ENCODE measurements at places on chromosomes 13 and 19. TPM values are rescaled to one million over a fixed set of nuclear protein-coding genes. Genes with fewer than 3 reads are reported as not detected.

DNA sequence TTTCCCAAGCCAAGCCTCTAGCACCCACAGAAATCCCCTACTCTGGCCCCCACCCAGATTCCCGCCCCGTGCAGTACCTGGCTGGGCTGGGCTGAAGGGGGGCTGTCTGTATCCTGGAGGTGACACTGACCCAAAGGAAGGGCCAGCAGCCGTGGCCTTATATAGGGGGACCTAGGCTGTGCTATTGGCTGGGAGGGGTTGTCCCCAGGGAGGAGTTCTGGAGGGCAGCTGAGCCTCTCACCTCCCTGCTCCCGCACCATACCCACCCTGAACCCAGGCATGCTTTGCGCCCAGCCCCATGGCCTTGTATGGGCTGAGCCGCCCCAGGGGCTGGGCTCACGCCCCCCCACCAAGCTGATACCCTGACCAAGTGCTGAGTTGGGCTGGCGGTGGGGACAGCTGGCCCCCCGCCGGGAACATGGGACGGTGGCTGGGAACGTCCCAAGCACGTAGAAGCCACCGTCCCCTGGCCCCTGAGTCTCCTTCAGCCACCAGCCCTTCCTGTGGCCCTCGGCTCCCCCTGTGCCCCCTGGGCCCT is at the start of gene CKM:
CKM (minus strand) TSS at position 132 of the 538 bp plus-strand sequence. CDS start 3,162 bp downstream, outside the sequence.
- DNase-seq: no peak

Gene NOTCH3
- 165 TPM for total RNA-seq

Gene LILRB4
- total RNA-seq: 8.7 TPM

Gene CEACAM20
- total RNA-seq: not detected

Gene FLT3
- 0.38 TPM for total RNA-seq

Gene PRR12
- 18.8 TPM for total RNA-seq

GRCh38 chr19:8569066-8569771 is 8.0 kb downstream of the MYO1F start:
- no peak for DNase-seq

DNA sequence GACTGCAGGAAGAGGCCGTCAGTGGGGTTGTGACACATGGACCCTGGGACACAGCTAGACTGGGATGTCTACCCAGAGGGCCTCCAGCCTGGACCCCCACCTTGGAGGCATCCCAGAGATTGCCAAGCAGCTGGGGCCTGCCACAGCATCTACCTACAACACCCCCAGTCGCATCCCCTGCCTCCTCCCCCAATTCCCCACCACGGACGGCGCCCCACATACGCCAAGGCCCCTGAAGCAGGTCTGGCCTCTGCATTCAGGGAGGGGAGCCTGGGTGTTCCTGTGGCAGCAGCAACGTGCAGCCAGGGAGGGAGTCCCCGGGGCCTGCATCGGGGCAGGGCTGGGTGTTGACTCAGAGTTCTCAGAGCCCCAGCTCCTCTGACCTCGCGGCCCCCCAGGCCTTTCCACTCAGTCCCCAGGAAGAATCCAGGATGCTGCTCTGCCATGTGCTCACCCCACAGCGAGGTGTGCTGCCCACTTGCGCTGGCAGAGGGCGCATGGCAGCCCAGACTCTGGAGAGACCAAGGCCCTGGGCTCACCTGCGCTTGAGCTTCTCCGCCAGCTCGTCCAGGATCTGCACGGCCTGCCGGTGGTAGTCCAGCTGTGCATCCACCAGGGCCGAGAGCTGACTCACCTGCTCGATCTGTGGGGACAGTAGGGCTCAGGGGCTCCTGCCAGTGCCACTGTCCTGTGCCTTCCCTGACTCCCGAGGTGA is 19.6 kb downstream of the MPND start:
- DNase-seq: no peak

DNA sequence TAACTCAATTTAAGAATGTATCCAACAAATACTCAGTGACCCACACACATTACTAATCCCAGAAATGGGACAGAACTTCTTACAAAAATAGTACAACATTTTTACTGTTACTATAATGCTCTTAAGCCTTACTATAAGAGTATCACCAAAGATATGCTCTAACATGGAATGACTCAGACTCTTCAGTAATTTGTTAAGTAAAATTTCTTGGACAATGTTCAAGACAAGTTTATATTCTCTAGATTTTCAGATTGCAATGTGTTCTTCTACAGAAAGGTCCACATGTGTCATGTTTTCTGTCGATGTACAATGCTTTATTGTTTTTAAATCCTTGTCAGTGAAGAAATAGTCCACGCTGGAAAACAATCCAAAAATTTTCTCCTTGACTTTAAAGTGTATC is 66.3 kb upstream of the RFXAP start:
- DNase-seq: no peak

- DNase-seq: peak; percentile 92
Measured at GRCh38 chr13:29523199-29523961, 72.1 kb downstream of the SLC7A1 start.

Gene ZNF677
- total RNA-seq: 19.0 TPM

Gene MYO16
- 0.43 TPM for total RNA-seq

Gene ETV2
- total RNA-seq: 0.81 TPM

Gene PSG4
- not detected for total RNA-seq

DNA sequence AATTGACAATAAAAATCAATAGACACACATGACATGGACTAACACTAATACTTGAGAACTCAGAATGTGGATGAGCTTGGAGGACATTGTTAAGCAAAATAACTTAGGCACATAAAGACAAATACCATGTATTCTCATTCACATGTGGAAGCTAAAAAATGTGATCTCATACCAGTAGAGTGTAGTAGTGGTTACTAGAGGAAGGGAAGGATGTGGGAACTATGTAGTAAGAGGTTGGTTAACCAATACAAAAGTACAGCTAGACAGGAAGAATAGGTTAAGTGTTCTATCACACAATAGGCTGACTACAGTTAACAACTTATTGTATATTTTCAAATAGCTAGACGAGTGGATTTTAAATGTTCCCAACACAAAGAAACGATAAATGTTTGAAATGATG is 415.8 kb upstream of the KLF12 start:
- no peak for DNase-seq

DNA sequence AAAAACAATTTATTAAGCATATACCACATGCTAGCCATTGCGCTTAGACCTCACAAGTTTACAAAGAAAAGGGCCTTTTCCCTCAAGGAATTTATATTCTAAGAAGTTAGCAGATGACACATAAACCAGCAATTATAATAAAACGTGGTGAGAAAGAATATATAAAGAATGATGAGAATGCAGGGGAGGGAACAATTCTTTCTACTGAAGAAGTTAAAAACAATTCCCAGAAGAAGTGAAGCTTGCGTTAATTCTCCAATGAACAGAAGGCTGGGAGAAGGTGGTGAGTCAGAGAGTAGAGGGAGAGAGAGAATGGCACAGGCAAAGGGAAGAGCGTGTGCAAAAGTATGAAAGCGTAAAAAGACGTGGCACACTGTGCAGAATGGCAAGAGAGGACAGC is 69.5 kb upstream of the ZDHHC20 start:
- no peak for DNase-seq

- no peak for DNase-seq
Measured at GRCh38 chr13:71242201-71242600, 624.8 kb downstream of the DACH1 start.

Gene FBN3
- not detected for total RNA-seq

- no peak for DNase-seq
Measured at GRCh38 chr13:104315606-104316005, 1249.4 kb upstream of the SLC10A2 start.

Gene NALCN
- total RNA-seq: 18.9 TPM

Gene MKNK2
- total RNA-seq: 99.6 TPM

Gene CEACAM16
- not detected for total RNA-seq

- no peak for DNase-seq
Measured at GRCh38 chr13:70407486-70407885, 299.2 kb upstream of the KLHL1 start.

Gene PLA2G4C
- total RNA-seq: 13.7 TPM

DNA sequence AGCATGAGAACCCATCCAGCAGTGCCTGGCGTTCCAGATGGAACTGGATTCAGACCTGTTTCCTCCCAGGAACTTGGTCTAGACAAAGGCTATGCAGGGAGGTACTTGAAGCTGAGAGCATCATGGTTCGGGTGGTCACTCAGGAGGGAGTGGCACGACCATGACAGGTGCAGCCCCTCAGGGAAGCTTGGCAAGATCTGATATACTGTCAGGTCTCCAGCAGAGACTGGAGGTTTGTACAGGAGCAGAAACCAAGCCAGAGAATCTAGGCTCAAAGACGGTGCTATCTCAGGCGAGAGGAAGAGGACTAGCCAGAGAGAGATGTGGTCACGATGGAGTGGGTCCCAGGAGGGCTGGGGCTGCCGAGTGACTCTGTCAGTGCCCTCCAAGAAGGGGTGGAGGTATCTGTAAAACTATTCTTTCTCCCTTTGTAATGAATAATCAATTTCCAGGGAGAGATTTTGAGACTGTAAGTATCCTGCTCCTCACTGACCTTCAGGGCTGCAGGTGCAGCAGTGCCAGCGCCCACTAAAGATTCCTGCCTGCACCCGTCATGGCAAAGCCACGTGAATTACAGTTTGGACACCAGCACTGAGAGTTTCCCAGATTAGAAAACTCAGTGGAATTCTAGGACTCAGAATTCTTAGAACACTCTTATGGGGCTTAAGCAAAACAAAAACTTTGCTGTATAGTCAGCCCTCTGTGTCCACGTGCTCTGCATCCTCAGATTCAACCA is 10.2 kb upstream of the DCUN1D2 start:
- no peak for DNase-seq

Gene RGL3
- total RNA-seq: 12.9 TPM

Gene IGFL2
- not detected for total RNA-seq

Gene MIA
- total RNA-seq: not detected

DNA sequence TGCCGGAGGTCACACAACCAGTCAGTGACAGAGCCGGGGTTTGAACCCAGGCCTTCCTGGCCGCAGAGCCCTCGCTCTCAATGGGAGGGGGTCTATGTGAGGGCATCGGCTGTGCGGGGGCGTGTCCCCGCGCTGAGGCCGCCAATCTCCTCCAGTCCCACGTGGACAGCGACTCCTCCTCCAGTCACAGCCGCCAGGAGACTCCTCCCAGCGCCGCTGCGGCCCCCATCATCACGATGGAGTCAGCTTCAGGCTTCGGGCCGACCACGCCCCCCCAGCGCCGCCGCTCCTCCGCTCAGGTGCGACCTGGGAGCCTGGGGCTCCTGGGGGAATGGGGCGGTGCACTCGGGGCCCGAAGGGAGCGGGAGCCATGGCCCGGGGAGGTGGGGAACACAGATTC is 6.0 kb downstream of the SPRED3 start:
- DNase-seq: no peak

DNA sequence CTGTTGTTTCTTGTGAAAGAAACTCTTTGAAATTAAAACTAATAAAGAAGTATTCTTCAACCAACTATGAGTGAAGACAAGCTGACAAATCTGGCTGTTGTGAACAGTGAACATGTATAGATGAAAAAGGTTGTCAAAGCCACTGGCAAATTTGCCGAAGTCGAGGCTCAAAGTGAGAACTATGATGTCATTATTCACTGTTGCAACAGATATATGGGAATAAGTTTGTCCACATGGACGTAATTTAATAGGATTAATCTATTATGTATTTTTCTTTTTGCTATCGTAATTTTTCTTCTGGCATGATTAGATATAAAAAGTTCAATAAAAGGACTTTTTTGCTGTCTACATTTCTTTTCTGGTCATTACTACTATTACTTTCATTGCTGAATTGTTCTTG is 223.2 kb upstream of the ZNF507 start:
- no peak for DNase-seq

Measured in posterior vena cava (tissue), 2 donors.